ENCODE measurements at places on chromosomes 4 and X.

GRCh38 chrX:72294497-72294896, 11.2 kb downstream of the CITED1 start:
- no peak for DNase-seq

DNA sequence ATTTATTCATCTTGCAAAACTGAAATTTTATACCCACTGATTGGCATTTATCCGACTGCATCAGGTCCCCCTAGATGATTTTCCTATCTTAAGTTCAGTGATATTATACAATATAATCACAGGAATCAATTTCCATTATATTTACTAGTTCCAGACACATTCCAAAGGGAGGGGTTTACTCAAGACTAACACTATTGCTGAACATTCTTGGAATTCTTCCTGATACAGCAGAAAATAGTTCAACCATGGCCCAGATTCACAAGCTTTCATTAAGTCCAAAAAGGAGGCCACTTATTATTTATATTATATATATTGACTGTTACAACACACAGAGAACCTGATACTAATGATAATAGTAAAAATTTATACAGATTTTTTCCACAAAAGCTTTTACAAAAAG, 2353.6 kb downstream of the PCDH7 start:
- DNase-seq = no peak

DNA sequence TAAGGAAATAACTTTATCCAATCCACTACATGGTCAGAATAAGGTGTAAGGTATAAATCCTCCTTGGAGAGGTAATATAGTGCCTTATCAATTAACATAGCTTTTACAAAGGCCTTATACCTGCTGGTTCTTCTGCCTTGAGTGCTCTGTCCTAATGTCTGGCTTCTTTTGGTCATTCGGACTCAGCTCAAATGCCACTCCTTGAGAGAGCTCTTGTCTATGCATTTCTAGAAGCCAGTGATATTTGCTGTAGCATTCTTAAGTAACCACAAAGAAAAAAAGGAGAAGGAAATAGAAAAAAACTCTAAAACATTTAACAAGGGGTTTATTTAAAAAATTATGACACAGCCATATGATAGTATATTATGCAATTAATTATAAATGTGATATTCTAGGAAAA, 444.8 kb upstream of the SLIT2 start:
- no peak for DNase-seq

DNA sequence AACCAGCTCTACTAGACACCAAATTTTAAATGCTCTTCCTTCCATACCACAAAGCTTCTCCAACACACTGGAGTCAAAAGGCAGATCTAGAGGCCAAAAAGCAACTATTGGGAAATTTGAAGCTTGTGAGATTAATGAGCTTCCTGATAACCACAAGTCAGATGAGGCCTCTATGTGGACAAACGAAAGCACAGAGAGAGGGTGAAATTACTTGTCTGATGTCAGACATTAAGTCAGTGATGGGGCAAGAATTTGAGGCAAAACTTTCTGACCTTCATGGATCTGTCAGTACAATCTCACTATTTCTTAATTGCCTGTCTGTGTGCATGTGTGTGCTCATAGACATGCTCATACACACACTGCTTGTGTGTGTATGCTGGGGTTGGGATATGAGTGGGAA, 103.6 kb downstream of the GUCY2F start:
- no peak for DNase-seq

GRCh38 chr4:81518762-81519426, 47.2 kb upstream of the RASGEF1B start:
- DNase-seq = no peak
